Endodermal cell (in vitro differentiated cells): ENCODE measurements at places on chromosomes 5 and 9.
A peak's percentile ranks its signal among the peaks of the same experiment; 100 is the strongest.

DNA sequence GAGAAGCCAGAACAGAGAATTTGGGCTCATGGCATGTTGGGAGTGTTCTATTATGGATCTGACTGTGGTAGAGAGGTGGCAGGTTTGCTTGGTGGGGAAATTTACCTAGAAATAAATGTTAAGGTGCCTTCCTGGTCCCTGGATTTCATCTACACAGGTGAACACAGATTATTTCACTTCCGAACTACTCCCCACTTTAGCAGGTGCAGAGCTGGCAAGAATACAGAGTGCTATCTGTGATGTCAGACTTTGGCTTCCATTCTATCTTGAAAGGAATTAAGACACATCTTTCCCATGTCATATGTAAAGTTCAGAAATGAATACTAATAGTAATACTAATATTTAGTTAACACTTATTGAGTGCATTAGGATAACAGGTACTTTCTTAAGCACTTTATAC, 234.0 kb downstream of the KCTD16 start:
- no peak for DNase-seq

GRCh38 chr9:33837138-33837537, 20.2 kb downstream of the UBE2R2 start:
- DNase-seq, result no peak

- DNase-seq, result no peak
Measured at GRCh38 chr5:25516141-25516540, 871.4 kb upstream of the CDH10 start.

GRCh38 chr9:33264003-33264472, 470 bp downstream of the BAG1 start:
- no peak for DNase-seq

GRCh38 chr5:35487233-35488025, 130.2 kb upstream of the SPEF2 start:
- DNase-seq, result no peak

DNA sequence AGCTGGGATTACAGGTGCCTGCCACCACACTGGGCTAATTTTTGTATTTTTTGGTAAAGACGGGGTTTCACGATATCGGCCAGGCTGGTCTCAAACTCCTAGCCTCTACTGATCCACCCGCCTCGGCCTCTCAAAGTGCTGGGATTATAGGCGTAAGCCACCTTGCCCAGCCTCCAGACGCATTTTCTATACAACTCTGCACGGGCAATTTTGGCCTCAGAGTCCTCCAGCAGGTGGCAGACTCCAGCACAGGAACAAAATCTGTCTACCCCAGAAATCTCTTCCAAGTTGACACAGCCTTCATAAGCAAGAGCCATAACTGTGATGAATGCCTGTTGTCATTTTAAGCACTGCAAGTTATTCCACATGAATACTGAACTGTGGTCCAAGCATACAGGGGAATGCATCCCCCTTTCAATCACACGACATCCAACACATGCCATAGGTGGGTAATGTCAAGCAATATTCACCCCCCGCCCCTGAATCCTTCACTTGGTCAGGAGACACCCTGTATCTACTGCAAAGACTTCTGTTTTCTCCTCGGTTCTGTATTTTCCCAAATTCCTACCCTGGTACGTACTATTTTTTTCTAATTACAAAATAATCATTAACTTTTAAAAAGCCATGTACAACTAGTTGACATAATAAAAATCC, 50.8 kb downstream of the ALDH7A1 start:
- peak; percentile 78 for DNase-seq

DNA sequence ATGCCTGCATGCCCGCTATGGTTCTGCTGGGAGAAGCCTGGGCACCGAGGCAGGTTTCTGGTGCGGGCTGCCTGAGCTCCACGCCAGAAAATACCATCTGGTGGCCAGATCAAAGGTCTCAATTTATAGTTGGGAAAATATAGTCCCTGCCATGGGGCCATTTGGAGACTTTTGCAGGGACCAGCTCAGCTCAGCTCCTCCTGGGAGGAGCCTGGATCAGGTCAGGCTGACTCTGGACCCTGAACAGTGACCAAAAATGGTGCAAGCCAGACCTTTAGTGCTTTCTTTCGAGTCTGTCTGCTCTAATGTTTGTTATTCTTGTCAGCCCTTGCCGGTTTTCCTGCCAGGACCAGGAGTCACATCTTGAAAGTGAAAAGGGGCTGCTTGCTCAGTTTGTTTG, 31.8 kb downstream of the HMCN2 start:
- no peak for DNase-seq

DNA sequence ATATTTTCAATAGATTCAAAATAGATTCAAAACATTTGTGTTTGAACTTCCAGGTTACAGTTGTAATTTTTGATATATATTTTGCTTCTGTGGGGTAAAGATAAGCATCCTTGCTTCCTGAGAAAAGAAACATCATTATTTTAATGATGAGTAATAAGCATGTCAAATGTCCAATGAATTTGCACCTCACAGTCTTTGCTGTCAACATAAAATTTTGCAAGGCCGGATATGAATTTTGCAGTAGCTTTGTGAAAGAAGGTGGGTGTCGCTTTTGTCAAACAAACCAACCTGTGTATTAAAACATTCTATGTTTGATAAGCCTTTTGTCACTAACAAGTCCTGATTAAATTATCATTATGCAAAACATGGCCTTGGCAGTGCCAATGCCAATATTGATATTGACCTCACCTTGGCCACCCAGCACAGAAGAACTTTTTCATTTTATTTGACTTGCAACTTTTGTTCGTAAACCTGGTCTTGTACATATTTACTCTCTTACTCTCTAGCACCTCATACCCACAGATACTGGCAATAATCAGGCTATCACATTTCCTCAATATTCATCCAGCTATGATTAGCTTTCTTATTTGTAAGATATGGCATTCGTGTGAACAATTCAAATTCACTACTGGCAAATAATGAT, 645.0 kb upstream of the KLF4 start:
- no peak for DNase-seq

GRCh38 chr9:115694014-115694413, 459.6 kb upstream of the PAPPA start:
- peak; percentile 78 for DNase-seq

- peak; percentile 55 for DNase-seq
Measured at GRCh38 chr5:79853676-79854418, 137.2 kb downstream of the MTX3 start.

DNA sequence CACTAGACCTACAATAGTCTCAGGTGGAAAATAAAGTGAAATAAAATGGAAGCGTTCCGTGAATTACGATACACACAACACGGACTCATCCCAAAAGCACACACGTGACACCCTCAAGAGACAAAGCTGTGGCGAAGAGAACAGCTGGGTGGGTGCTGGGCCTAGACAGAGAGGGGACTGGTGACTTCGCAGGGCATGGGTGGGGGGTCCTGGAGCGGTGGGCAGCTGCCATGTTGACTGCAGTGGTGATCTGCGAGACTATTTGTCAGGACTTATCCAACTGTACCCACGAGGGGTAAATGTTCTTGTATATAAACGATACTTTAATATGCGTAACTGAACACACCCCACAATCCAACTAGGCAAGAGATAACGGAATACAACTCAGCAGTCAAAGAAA, 52.0 kb downstream of the GOLM1 start:
- no peak for DNase-seq

DNA sequence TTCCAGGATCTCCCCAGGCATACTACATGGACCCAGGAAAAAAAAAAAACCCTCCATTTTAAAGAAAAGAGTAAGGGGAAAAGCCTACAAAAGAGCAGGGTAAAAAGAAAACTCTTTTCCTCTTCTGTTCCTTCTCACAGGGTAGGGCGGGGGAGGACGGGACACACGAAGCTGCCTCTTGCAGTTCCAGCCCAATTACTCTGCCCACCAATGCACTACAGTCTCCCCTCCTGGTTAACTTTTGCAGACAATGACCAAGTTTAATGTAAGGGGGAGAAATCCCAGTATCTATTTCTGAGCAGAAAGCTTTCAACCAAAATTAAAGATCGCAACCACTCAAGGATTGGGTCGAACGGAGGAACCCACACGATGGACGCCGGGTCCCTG, 1.3 kb downstream of the BRD3 start:
- DNase-seq, result no peak

- DNase-seq, result peak; percentile 90
Measured at GRCh38 chr9:33044162-33044673, 19.1 kb downstream of the DNAJA1 start.
